ENCODE measurements at places on chromosomes 12 and 14.

- DNase-seq, result no peak
These were observed 1.7 kb downstream of the PRICKLE1 start for GRCh38 chr12:42587601-42588523.

- no peak for DNase-seq
These were observed 30.1 kb downstream of the CDKN1B start for GRCh38 chr12:12747278-12747677.

GRCh38 chr12:34404377-34405285, 382.3 kb downstream of the ALG10 start:
- DNase-seq, result no peak

DNA sequence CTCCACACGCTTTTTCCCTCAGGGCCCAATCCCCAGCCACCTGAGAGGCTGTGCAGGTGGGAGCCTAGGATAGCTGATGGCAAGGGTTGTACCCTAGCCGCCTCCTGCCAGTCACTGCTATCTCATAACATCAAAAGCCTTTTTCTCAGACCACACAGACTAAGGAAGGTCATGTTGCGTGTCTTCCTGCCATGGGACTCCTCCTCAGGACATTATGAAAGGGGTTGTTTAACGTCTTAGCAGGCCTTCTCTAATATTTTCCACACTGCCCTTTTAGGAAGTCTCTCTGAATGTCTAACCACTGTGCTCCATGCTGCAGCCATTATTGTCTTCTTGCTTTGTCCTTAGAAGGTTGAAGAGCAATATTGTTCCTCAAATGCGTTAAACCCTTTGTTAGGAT, 7.6 kb upstream of the SMUG1 start:
- DNase-seq, result no peak

DNA sequence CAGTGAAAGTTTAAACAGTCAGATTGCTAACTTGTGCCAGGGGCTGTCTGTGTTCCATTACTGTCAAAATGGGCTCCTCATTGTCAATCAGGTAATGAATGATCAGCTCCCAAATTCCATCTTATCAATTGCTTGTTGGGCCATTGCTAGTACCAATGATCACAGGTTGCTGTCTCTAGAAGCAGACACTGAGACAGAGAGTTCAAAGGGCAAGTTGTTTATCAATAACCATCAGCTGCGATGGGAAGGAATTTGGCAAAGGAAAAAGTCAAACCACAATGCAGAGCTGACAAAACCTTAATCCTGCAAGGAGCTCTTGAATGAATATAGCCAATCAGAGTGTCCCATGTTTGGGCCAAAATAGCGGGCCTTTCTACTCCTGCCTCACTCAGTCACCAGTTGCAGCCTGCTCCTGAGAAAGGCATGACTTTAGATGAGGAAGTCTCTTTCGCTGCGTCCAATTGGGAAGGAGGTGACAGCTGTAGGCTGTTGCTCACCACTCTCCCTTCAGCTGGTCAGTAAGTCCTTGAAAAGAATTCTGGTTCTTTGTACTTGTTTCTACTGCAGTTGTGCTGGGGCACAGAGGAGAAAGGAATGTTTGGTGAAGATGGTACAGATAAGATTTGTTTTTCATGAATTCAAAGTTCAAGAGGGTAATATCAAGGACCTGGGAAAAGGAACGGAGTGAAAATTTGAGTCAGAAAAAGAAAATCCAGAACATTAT, 179.2 kb upstream of the PDE3A start:
- no peak for DNase-seq

DNA sequence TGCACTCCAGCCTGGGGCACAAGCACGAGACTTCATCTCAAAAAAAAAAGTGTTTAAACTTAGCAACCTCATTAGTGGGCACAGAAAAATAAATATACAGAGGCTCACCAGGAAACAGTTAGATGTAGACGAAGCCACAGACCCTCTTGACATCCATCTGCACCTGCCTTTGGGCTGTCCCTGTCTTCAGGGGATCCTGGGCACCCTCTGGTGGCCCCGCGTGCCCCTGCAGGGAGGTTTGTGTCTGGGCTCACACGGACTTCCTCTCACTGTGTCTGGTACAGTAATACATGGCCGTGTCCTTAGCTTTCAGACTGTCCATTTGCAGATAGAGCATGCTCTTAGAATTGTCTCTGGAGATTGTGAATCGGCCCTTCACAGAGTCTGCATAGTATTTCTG, 916.5 kb downstream of the TMEM121 start:
- no peak for DNase-seq

DNA sequence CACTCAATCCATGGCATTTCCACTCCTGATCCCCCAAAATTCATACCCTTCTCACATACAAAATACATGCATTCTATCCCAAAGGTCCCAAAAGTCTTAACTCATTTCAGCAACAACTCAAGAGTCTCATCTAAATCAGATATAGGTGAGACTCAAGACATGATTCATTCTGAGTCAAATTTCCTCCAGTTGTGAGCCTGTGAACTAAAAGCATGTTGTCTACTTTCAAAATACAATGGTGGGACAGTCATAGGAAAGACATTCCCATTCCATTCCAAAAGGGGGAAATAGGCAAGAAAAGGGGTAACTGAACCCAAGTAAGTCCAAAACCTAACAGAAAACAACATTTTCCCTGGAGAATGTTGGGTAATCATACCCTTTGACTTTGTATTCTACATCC, 103.3 kb downstream of the C12orf75 start:
- DNase-seq, result no peak

DNA sequence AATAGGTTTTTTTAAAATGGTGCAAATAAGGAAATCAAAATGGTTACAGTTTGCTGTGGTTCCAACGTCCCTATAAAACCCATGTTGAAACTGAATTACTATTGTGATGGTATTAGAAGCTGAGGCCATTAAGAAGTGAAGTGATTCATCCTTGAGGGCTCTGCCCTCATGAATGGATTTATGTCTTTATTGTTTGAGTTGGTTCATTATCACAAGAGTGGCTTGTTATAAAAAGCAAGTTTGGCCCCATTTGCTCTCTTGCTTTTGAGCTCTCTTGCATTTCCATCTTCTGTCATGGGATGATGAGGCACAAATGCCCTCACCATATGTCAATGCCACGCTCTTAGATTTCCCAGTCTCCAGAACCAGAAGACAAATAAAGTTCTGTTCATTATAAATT, 62.3 kb downstream of the PRKD1 start:
- DNase-seq, result peak; percentile 29

GRCh38 chr12:117450209-117450608, 88.8 kb upstream of the NOS1 start:
- DNase-seq, result no peak

- peak; percentile 68 for DNase-seq
These were observed 119.8 kb upstream of the SCAF11 start for GRCh38 chr12:46110223-46110611.

- no peak for DNase-seq
These were observed 254.2 kb downstream of the ZFP36L1 start for GRCh38 chr14:68538639-68539038.

DNA sequence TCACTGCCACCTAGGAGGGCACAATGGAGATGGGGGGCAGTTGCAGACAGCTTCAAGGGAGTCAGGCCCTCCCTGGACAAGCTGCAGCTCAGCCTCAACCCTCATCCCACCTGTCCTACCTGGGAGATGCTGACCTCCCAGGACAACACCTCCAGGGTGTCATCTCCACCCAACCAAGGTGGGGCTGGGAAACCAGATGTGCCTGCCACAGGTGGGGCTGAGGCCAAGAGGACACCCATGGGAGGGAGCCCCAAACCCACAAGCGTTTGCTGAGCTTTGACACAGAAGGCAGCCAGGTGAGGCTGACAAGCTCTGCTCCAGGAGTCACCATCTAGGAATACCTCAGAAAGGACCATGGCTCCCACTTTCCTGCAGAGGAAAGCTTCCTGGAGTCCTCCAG, 31.5 kb downstream of the ZFP36L1 start:
- DNase-seq, result no peak

- peak; percentile 37 for DNase-seq
These were observed 25.9 kb downstream of the ZBTB42 start for GRCh38 chr14:104826861-104827176.

DNA sequence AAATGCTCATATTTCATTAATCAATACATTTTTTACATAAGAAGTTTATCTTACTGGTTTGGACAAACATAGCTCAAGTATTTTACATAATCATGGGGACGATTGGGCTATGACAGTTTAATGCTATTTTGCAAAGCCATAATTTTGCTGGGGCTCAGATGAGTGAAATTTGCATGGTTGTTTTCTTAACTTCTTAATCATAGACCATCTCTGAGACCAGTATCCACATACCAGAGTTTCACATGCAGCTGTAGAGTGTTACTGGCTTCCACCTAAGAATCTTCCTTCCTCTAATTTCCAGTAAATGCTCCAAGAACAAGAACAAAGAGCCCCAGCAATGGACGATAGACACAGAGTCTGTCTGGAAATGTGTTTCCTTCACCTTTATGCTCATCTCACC, 303.0 kb upstream of the TMEM132C start:
- no peak for DNase-seq

DNA sequence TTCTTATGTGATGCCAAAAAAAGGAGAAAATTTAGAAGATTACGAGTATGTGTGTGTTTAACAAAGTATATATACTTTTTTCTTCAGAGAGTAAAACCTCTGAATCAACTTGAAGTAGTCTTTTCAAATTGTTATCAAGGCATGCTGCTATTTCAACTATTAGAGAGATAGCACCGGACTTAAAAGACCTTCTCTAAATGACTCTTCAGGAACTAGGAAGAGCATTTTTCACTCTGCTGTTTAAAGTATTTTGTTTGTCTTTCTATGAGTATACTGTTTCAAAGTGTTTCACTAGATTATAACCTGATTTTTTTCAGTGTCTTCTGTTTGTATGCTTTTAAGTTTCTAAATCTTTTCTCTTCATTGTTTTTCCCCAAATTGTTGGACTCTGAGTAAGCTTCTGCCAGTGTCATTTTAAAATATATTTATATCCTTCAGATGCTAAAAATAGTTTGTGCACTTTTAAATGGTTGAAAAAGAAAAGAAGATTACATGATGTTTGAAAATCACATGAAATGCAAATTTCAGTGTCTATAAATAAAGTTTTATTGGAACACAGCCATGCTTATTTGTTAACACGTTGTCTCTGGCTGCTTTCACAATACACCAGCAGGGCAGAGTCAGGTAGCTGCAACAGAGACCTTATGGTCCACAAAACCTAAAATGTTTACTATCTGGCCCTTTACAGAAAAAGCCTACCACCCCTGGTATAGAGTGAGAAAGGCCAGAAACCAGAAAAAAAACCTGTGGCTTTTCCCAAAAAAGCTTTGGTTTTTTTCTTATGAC, 21.3 kb downstream of the CRADD start:
- no peak for DNase-seq

DNA sequence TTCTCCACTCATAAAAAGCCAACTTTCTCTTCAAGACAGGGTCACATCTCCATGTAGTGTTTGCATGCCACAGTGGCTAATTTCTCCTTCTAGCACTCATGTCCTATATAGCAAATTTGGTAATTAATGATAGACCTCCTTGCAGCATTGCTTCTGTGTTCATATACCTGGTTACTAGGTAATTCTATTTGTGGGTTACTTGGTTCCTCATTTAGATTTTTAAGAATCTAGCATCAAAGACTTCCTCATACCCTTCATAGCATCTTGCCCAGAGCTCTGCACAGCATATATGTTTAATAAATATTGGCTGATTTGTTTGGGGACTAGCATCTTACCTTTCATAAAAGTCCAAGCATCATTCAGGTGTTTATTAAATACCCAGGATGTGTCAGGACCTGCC, 152.1 kb downstream of the DUSP6 start:
- no peak for DNase-seq

DNA sequence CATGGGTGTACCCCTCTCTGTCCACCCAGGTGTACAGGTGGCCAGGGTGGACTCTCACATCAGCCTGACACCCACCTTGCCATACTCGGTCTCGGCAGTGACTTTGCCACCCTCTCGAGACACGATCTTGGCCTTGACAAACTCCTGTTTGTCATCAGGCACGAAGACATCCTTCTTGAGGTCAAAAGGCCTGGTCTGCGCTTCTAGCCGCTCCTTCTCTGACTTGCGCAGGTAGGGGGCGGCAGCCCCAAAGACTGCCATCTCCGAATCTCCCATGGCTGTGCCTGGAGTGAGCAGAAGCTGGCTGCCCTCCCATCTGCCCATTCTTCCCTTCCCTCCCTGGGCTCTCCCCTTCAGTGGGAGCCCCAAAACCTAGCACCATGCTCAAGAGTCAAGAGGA, 2.0 kb downstream of the MYH7 start:
- DNase-seq, result no peak

- DNase-seq, result peak; percentile 57
These were observed 10.9 kb downstream of the ZNF664 start for GRCh38 chr12:123983822-123984485.

GRCh38 chr14:54220071-54220703, 176.6 kb upstream of the CDKN3 start:
- DNase-seq, result no peak

- DNase-seq, result no peak
These were observed 55.4 kb downstream of the TMEM260 start for GRCh38 chr14:56635041-56635440.

GRCh38 chr14:104297313-104297704, 158.9 kb downstream of the KIF26A start:
- no peak for DNase-seq

DNA sequence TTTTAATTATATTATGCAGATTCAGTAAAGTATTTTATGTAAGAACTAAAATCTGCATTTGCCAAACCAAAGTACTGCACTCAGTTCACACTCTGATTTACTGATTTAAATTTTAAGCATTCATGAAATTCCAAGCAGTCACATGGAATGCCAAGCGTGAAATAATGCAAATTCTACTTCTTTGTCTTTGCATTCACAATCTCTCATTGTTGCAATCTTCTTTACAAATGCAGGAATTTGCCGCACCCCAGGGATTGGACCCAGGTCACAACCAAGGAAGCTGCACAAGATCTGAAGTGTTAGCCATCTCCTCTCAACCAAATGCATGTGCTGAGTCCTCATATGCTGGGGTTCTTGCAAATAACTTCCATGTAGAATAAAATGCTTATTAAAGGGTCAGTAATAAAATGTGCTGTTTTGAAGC, 71.9 kb downstream of the TUNAR start:
- no peak for DNase-seq

- no peak for DNase-seq
These were observed 240.6 kb downstream of the RBM19 start for GRCh38 chr12:113725557-113725876.

- DNase-seq, result no peak
These were observed 63.1 kb downstream of the LRRC9 start for GRCh38 chr14:59983048-59983447.

- peak; percentile 16 for DNase-seq
These were observed 83.9 kb downstream of the PIK3C2G start for GRCh38 chr12:18345021-18345735.

GRCh38 chr12:106760184-106760531, 14.3 kb upstream of the RIC8B start:
- no peak for DNase-seq

- DNase-seq, result no peak
These were observed 36.4 kb downstream of the PDE3A start for GRCh38 chr12:20404576-20405346.

GRCh38 chr14:105918496-105919262, 392.3 kb downstream of the TMEM121 start:
- DNase-seq, result no peak

- DNase-seq, result no peak
These were observed 48.8 kb downstream of the IPO8 start for GRCh38 chr12:30646821-30647220.

Data from NCI-H1105 treated with DMSO at 0.1 percent for 48 hours (cell line).